Heart left ventricle (tissue), 16 donors: ENCODE measurements at places on chromosomes 1 and 21.

GRCh38 chr1:50701706-50702317, 258.3 kb downstream of the FAF1 start:
- no peak for DNase-seq

GRCh38 chr1:246617768-246618167, 51.5 kb downstream of the CNST start:
- no peak for DNase-seq

GRCh38 chr1:117535821-117536220, 70.0 kb upstream of the TENT5C start:
- DNase-seq, result no peak

GRCh38 chr21:37866027-37866426, 50.2 kb downstream of the KCNJ6 start:
- DNase-seq, result no peak

DNA sequence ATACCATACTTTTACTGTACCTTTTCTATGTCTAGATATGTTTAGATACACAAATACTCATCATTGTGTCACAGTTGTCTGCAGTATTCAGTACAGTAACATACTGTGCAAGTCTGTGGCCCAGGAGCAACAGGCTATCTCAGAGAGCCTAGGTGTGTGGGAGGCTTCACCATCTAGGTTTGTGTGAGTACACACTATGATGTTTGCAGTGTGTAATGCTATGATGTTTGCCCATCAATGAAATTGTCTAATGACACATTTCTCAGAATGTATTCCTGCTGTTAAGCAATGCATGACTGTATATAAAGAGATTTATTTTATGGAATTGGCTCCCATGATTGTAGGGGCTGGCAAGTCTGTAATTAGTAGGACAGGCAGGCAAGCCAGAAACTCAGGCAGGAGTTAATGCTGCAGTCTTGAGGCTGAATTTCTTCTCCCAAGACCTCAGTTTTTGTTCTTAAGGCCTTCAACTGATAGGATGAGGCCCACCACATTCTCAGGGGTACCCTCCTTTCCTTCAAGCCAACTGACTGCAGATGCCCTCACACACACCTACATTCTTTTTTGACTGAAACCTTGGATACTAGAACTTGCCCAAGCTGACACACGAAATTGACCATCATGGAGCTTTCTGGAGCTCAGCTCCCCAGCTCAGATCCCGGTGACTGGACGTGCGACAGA, 7.7 kb upstream of the AGTRAP start:
- DNase-seq, result no peak

DNA sequence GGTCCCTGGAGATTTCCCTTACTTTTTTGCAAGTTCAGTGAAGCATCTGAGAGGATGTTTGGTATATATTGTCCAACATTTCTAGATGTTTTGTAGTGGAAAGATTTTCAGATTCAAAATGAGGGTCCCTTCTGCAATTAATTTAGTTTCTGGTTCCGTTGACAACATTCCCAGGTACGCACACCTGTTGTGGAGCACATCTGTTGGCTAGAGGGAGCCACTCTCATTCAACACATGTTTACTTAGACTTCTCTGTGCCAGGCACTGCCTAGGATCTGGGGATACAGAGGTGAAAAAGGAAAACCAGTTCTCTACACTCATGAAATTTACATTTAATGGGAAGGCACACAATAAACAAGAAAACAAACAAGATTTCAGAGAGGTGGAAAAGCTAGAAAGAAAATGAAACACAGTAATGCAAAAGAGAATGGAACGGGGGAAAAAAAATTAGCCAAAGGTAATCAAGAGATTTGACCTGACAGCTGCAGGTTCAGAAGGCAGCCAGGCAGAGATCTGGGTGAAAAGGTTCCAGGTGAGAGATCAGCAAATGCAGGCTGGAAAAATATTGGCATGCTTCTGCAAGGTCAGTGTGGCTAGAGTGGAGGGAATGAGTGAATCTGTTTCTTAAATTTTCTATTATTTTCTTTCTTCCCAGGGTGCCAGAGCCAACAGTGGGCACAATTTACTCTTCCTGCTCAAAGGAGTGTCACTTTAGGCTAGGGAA, 48.4 kb upstream of the KAZN start:
- DNase-seq, result no peak

GRCh38 chr1:161158316-161159010, 837 bp upstream of the USP21 start:
- DNase-seq, result no peak

GRCh38 chr1:153057375-153057774, at the start of gene SPRR2A:
Gene SPRR2A, minus strand, starts transcription at chr1:153057512. Its CDS starts 777 bp downstream, at chr1:153056735.
- DNase-seq, result no peak

- no peak for DNase-seq
Measured at GRCh38 chr1:56563568-56563967, 15.8 kb downstream of the PLPP3 start.

DNA sequence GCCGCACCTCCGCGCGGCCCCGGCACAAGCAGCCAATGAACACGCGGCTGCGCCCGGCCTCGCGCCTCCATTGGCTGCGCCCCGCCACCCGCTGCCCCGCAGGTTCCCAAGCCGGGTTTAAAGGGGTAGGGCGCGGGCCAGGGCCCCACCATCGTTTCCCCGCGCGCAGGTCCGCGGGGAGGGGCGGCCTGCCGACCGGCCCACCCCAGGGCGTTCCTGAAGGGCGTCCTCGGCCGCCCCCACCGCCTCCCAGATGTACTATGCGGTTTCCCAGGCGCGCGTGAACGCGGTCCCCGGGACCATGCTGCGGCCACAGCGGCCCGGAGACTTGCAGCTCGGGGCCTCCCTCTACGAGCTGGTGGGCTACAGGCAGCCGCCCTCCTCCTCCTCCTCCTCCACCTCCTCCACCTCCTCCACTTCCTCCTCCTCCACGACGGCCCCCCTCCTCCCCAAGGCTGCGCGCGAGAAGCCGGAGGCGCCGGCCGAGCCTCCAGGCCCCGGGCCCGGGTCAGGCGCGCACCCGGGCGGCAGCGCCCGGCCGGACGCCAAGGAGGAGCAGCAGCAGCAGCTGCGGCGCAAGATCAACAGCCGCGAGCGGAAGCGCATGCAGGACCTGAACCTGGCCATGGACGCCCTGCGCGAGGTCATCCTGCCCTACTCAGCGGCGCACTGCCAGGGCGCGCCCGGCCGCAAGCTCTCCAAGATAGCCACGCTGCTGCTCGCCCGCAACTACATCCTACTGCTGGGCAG, at the start of gene OLIG1:
Gene OLIG1, plus strand, starts transcription at position 148 of the 750 bp plus-strand sequence. Its CDS starts 106 bp downstream, at position 254.
- peak; percentile 84 for DNase-seq

DNA sequence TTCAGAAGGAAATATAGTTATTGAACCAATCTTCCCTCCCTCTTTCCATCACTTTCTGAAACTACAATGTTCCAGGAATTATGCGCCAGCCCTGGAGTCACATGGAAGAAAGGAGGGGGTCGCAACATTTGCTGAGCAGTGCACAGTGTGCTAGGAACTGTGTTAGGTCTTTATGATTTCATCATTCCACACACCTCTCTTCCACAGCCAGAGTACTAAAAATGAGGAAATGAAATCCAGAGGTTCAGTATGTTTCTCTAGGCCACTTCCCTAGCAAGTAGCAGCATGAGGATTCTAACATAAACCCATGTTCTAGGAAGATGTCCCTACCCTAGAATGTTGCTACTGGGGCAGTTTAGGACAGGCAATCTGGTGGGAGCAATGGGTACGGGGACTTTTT, 158.1 kb downstream of the SLC45A1 start:
- DNase-seq, result no peak

- DNase-seq, result no peak
Measured at GRCh38 chr1:51415963-51416362, 85.6 kb upstream of the TTC39A start.

- DNase-seq, result no peak
Measured at GRCh38 chr1:94553323-94553730, 11.8 kb upstream of the F3 start.

DNA sequence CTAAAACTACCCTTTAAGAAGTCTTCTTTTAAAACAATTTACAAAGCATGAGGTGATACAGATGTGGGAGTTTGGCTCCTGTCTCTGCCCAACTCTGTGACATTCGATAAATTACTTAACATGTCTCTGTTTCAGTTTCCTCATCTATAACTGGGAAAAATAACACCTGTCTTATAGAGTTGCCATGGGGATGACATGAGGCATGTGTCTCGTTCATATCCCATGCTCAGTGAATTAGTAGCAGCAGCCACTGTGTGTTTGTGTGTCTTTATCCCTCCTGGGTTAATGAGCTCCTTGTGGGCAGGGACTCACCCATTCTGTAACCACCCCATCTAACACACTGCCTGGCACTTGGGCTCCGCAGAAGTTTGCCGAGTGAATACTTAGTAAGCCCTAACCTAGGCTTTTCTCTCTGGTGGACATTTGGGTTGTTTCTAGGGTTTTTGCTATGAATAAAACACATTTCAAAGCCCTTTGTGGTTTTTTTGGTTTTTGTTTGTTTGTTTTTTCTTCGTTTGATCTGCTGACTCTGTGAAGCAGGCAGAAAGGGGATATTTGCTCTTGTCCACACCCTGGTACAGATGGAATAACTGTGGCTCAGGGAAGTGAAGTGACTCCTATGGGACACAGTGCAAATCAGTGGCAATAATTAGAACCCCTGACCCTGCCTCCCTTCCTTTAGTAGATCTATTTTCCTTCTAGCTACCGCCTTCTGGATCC, 797 bp upstream of the KCNJ9 start:
- no peak for DNase-seq

DNA sequence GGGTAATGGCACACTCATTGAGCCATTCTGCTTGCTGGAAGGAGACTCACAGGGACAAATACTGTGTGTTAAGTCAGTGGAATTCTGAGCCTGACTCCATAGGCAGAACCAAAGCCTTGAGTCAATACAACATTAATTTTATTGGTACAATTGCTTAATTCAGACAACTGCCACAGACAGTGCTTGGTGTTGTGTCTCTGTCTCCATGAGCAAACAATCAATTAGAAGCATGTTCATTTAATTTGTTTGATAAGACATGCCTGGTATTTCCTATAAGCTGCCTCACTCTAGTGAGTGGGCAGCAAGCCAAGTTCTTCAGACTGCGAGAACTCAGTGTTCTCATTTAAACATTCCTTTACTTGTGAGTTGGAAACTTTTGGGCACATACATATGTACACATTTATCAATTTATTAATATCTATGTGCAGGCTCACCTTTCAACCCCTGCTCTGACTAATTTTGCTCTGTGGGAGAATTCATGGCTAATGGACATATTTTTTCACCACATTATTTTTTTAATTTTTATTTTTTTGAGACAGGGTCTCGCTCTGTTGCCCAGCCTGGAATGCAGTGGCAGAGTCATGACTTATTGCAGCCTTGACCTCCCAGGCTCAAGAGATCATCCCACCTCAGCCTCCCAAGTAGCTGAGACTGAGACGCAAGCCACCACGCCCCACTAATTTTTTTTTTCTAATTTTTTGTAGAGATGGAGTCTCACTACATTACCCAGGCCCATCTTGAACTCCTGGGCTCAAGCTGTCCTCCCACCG, 4.5 kb upstream of the SRSF10 start:
- no peak for DNase-seq

GRCh38 chr1:236326432-236326831, 44.7 kb upstream of the ERO1B start:
- no peak for DNase-seq

DNA sequence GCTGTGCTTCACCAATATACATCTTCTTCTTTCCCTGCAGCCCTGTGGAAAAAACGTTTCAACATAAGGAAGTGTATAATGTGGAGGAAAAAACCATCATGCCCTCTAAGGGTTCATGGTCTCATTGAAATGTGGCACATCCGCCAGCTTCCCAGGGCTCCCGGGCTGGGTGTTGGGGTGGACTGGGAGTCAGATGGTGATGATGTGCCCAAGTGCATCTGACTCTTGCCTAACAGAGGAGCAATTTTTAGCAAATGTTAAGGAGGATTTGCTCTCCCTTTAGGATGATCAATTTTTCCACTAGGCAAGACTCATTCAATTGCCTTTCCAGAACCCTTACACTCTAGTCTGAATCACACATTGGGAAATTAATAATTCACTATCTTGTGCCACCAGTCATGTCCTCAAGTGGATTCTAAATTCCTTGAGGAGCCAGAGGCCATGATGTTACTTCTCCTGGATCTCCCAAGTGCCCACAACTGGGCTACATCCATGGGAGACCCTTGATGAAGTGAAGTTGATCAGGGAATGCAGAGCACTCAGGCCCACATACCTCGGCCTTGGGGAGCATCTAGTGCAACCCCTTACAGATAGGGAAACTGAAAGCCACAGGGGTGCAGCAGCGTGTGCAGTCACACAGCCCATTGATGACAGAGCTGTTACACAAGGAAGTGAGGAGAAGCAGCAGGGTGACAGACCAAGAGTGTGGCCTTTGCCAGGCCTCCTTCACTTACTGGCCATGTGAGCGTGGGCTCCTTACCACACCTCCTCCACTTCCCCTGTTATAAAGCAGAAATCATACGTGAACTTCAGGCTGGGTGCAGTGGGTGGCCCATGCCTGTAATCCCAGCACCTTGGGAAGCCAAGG, 100.0 kb upstream of the SLC44A3 start:
- no peak for DNase-seq

- DNase-seq, result no peak
Measured at GRCh38 chr1:23601135-23601967, 42.0 kb upstream of the ID3 start.

- no peak for DNase-seq
Measured at GRCh38 chr1:213790565-213790964, 197.2 kb upstream of the PROX1 start.

- no peak for DNase-seq
Measured at GRCh38 chr1:45589861-45590260, 6.0 kb downstream of the NASP start.

DNA sequence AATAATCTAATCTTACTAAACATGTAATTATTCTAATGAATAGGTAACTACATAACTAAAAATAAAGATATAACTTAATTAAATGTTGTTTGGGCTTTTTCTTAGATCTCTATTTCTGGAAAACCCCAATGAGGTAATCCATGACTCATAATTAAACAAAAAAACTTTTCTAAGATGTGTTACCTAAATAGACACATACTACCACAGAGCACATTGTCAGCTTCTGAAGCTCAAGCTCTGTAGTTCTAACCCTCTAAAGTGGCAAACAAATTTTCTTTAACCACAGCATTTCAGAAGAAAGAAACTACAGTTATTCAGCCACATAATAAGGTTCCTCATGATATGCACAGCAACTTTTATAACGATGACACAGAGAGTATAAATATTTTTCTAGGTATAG, 4.2 kb downstream of the OR6K3 start:
- DNase-seq, result no peak
